ENCODE measurements at places on chromosomes 7 and 10. TPM values are rescaled to one million over a fixed set of nuclear protein-coding genes. Genes with fewer than 3 reads are reported as not detected.

Gene SVOPL
- total RNA-seq: not detected

Gene PIP
- not detected for total RNA-seq

Gene CARD11
- 0.74 TPM for total RNA-seq

Gene CPVL
- 10.1 TPM for total RNA-seq

DNA sequence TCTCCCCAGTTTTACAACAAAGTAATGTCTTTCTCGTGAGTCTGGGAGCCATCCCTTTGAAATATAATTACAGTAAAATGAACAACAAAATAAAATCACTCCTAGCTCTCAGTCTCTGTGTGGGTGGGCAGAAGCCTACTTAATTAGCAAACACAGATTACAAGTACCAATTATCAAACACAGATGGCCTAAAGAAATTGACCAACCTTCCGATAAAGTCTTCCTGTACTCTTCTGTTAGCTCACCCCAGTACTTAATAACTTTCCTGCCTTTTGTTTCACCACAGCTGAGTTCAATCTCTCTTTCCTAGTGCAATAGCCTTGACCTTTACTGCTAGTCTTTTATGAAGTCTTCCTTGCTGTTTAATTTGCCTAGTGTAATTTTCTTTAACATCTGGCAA lies 719.2 kb upstream of the MBL2 start:
- DNase-seq: no peak

- DNase-seq: peak; percentile 77
Observed at GRCh38 chr10:34739915-34740314, 75.2 kb downstream of the PARD3 start.

DNA sequence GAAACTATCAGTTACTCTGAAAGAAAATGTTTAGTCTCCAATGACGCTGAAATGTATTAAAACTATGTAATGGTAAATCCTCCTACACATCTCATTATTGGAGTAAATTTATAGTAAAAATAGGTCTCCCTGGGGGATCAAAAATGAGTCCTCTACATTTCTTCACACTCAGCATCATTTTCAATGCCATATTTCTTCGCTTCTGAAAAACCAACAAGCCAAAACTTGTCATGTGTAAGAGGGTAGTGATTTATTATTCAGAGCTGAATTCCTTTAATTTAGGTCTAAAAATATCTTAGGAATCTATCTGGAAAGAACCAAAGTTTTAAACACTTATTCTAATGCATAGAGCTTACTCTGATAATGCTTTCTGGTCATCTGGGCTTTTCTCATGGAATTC lies 3.0 kb downstream of the PDK4 start:
- DNase-seq: no peak

DNA sequence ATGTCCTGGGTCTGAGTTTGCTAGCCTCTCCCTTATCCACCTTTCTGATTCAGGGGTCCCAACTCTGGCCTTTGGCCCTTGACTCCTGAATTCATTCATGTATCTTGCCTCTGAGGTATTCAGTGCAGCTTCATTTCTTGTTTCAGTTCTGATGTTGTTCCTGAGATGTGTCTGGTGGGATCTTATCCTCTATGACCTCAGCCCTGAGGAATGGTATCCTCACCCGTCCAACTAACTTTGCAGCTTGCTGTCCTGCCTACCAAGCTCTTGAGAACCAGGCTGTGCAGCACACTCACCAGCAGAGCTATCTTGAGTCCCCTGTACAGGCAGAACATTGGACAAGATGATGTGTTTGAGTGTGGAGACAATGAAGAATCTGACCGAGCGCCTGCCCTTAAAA lies 13.8 kb downstream of the SUFU start:
- no peak for DNase-seq

DNA sequence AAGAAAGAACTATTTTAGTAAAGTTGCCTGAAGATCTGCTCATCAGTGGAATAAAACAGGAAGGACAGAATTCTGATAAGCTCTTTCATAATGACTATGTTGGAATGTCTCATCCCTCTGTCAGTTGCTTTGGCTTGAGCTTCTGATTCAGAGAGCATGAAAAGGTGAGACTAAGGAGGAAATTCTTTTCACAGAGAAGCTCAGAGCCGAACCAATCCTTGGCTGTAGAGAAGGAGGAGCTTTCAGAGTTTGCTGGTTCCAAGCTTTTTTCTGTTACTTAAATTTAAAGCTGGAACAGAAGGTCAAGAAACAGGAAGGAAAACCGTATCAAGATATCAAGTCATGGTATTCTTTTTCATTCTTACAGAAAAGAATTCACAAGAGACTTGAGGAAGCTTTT lies 24.0 kb downstream of the GSTO2 start:
- no peak for DNase-seq

- peak; percentile 94 for DNase-seq
Observed at GRCh38 chr7:140397784-140398750, at the start of gene SLC37A3. SLC37A3 (minus strand) TSS chr7:140398530; CDS start chr7:140382526, 16,004 bp downstream.

- no peak for DNase-seq
Observed at GRCh38 chr7:123472327-123472726, 62.1 kb downstream of the IQUB start.

GRCh38 chr7:16300361-16300895 lies 120.9 kb downstream of the CRPPA start:
- no peak for DNase-seq
